ENCODE measurements at places on chromosomes 2 and 18. TPM values are rescaled to one million over a fixed set of nuclear protein-coding genes. Genes with fewer than 3 reads are reported as not detected.

DNA sequence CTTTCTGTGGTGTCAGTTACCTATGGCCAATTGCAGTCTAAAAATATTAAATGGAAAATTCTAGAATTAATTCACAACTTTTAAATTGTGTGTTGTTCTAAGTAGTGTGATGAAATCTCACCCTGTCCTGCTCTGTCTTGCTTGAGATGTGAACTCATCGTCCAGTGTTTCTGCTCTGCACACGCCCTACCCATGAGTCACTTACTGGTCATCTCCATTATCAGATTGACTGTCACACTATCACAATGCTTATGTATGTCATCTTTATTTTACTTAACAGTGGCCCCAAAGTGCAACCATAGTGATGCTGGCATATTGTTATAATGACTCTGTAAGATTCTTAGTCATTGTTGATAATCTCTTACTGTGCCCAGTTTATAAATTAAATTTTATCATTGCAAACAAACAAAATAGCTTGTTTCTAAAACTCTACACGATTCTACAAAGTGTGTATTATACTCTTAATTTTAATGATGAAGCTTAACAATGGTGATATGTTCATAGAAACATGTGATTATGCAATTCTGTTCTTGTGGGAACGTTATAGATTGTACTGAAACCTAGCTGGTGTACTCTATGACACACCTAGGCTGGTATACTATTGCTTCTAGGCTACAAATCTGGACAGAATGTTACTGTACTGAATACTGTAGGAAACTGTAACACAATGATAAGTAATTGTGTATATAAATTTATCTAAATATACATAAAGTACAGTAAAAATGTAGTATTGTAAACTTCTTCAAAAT lies 1086.8 kb upstream of the PIK3C3 start:
- DNase-seq, result no peak

DNA sequence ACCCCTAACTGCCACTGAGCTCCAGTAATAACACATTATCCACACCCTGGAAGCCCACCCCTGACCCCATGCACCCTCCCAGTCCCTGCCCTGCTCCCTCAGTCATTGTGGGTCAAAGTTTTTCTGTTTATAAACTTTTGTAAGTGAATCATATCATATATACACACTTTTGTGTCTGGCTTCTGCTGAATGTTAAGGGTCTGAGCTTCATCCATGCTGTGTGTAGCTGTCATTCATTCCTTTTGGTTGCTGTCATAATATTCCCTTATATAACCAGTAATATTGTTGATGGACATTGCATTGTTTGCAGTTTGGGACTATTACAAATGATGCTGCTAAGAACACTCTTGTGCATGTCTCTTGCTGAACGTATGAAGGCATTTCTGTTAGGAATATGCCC lies 14.5 kb downstream of the CNNM4 start:
- no peak for DNase-seq

- DNase-seq, result no peak
Observed at GRCh38 chr2:80329491-80329890, 24.9 kb upstream of the LRRTM1 start.

GRCh38 chr2:32011485-32011960 lies 715 bp upstream of the MEMO1 start:
- no peak for DNase-seq

DNA sequence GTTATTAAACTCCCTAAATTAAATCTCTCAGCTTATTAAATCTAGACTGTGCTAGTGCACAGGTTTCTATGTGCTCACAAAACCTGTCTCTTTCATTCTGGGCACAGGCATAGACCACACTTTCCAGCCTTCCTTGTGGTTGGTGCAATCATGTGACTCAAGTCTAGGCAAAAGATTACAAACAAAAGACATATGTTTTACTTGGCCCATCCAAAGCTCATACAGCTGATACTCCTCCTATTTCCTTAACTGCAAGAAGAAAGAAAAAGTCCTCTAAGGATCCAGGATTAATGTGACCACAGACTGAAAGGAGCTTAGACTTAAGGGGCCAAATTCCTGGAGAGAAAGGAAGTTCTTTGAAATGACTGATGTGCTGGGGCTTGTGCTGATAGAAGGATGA lies 731.3 kb upstream of the RAB6C start:
- no peak for DNase-seq

- no peak for DNase-seq
Observed at GRCh38 chr2:171141320-171141719, 19.4 kb downstream of the TLK1 start.

GRCh38 chr2:8491296-8492027 lies 190.4 kb upstream of the ID2 start:
- DNase-seq, result no peak

GRCh38 chr18:74946646-74947375 lies 262.1 kb downstream of the PTGR3 start:
- no peak for DNase-seq

GRCh38 chr2:86556508-86556907 lies 6.7 kb downstream of the CHMP3 start:
- no peak for DNase-seq

DNA sequence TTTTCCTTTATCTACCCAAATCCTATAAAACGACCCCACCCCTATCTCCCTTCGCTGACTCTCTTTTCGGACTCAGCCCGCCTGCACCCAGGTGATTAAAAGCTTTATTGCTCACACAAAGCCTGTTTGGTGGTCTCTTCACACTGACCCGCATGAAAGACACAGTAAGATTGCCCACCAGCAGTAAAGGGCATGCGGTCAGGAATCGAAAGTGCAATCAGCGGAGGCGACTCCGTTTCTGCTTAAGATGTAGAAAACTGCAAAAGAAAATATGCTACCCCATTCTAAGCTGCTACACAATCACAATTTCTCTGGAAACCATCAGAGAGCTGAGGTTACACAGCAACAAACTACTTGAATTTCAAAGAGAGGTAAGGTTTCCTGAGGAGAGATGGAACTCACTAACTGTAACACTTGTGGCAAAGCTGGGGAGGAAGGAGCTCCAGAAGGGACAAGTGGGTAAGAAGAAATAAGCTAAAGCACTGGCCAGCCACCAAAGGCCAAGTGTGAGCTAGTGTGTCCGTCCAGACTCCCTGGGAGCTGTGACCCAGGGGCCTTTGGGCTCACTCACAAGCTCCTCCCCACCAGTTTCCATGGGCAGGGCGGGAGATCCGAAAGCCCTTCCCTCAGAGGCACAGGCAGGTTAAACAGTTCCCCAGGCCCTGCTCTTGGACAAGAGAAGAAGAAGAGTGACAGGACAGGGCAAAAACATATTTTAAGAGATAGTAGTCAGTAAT lies 72.8 kb upstream of the TGFA start:
- DNase-seq, result no peak

- no peak for DNase-seq
Observed at GRCh38 chr2:150126839-150127238, 360.6 kb downstream of the RND3 start.

DNA sequence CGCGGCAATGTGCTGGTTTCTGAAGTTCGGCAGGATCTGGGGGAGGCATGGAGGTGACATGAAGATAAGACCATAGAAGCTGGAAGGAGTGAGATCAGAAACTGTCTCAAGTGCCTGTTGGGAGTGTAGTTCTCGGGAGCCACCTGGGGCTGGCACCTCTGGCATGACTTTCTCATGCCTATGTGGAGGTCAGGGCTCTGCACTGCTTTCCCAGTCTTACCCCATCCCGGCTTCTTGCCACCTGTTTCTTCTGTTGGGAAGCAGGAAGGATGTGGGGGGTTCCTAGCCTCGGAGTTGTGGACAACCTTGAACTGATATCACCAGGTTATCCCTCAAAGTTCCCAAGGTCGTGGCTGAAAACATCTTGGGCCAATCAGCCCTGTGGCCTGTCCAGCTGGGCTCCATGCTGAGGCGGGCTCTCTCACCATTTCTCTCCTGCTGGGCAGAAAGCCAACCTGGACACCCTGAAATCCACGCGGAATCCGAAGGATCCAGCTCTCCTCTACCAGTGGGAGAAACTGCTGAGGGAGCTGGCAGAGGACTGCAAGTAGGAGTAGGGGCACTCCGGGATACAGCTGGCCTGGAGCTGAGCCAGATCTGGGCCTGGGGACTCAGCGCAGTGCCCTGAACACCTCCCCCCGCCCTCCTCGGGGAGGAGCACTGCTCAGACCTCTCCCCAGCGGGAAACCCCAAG lies 42.5 kb downstream of the FER1L5 start:
- DNase-seq, result no peak

Gene PLB1
- 0.07 TPM for total RNA-seq

Gene SPC25
- total RNA-seq, result 0.43 TPM

Gene FECH
- 16.2 TPM for total RNA-seq

Gene PPP4R3B
- total RNA-seq, result 87.5 TPM

Gene FAM237A
- total RNA-seq, result not detected

Gene HNMT
- total RNA-seq, result not detected

Measured in T-cell (primary cell).